ENCODE measurements at places on chromosomes 2 and 18.
A peak's percentile ranks its signal among the peaks of the same experiment; 100 is the strongest.

DNA sequence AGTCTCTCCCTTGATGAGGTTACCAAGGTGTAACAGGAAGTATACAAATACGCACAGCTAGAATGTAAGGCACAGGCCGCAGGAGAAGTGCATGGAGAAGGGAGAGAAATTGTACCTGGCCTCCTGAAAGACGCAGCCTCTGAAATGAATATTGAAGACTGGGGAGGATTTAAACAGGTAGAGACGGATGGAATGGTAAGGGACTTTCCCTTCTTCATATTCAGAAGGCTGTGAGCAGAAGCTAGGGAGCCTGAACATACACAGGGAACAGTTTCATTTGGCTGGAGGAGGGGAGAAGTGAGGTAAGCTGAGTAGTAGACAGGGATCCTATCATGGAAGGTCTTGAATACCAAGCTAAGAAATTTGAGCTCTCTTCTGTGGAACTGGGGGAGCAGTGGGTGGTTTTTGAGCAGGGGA is 112.7 kb downstream of the ANKRD44 start:
- no peak for DNase-seq

- no peak for DNase-seq
Observed at GRCh38 chr2:36394804-36395203, 39.2 kb downstream of the CRIM1 start.

GRCh38 chr18:75654851-75655751 is 227.6 kb upstream of the SMIM21 start:
- DNase-seq = no peak

DNA sequence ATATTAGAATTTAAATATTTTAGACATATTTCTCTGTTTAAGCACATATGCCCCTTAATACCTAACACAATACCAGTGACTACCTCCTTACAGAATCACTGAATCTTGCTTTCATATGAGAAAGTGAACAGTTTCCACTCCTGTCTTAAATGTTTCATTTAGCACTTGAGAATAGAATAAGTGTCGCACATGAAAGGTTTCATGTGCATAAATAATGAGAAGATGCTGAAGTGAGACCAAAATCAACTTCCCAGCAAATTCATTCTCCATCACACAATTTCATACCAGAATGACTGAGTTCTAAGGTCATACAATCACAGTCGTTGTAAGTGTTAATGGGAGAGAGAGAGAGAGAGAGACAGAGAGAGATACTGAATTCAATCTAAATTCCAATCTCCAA is 51.2 kb downstream of the ATIC start:
- DNase-seq = no peak

DNA sequence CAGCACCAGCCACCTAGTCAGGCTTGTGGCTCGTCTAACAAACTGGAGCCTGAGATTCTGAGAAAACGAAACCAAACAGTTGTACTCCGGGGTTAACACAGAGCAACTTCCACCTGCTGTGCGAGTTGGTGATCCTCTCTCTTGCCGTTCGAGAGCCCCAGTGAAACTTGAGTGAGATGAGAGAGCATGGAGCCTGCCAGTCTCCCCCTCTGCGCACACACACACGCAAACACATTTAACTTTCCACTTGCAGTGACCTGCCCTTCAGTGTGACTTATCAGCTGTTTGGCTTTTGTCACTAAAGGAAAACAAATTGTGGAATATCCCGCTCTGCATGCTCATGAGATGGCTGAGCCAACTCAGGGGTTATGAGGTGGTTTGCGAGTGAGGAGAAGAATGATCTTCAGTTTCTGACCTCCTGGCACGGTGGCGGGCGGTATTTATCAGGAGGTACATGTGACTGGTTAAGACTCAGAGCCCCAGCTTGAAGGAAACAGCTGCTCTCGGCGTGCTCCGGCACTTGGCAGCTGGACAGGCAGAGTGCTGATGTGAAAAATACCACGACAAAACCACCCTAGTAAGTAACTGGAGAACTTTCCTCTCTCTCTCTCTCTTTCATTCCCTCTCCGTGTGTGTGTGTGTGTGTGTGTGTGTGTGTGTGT is at the start of gene RASGRP3:
TSS of gene RASGRP3 (plus strand) at position 519 of the 662 bp plus-strand sequence. CDS start 38,488 bp downstream, outside the sequence.
- DNase-seq = peak; percentile 21

- no peak for DNase-seq
Observed at GRCh38 chr2:128236491-128237035, 82.1 kb downstream of the HS6ST1 start.

- DNase-seq = no peak
Observed at GRCh38 chr2:197248623-197249022, 62.0 kb downstream of the ANKRD44 start.

- DNase-seq = no peak
Observed at GRCh38 chr2:102784940-102785339, 23.1 kb downstream of the TMEM182 start.

- DNase-seq = no peak
Observed at GRCh38 chr2:103294420-103294819, 532.6 kb downstream of the TMEM182 start.

DNA sequence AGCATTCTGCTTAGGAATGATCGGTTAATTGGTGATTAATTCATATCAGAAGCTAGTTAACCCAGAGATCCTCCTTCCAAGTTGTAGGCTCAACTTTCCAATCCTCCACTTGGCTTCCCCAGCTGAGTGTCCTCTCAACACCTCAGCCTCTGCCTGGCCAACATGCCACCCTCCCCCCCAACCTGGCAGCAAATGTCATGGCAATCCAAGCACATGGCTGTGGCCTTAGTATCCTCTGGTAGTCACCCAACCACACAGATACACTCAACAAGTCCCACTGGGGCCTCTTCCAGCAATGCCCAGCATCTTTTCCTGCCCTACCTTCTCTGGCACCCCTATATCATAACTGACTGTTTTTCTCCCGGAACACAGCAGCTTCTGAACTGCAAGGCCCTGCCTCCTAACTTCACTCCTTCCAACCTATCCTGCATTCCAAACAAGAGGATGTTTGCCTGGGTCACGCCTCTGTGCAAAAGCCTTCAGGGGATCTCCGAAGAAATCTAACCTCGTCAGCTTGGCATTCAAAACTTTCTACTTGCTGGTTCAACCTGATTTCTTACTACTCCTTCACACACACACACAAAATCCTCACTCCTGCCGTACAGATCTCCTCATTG is 195.0 kb downstream of the CYP26B1 start:
- no peak for DNase-seq

DNA sequence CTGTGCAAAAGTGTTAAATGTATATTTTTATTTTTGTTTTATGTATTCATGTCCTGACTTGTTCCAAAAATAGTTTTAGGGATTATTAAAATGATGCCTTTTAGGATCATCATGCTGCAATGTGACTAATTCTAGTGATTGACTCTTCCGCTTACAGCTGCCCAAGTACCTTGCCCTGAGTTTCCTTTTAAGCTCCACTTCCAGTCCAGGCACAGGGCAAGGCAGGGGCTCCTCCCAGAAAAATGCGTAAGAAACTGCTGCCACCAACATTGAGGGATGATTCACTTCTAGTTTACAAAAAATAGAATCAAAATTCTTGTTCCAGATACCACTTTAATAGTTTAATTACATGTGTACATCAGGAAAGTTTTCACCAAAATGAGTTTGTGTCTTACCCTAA is 116.4 kb downstream of the IRS1 start:
- DNase-seq = no peak

DNA sequence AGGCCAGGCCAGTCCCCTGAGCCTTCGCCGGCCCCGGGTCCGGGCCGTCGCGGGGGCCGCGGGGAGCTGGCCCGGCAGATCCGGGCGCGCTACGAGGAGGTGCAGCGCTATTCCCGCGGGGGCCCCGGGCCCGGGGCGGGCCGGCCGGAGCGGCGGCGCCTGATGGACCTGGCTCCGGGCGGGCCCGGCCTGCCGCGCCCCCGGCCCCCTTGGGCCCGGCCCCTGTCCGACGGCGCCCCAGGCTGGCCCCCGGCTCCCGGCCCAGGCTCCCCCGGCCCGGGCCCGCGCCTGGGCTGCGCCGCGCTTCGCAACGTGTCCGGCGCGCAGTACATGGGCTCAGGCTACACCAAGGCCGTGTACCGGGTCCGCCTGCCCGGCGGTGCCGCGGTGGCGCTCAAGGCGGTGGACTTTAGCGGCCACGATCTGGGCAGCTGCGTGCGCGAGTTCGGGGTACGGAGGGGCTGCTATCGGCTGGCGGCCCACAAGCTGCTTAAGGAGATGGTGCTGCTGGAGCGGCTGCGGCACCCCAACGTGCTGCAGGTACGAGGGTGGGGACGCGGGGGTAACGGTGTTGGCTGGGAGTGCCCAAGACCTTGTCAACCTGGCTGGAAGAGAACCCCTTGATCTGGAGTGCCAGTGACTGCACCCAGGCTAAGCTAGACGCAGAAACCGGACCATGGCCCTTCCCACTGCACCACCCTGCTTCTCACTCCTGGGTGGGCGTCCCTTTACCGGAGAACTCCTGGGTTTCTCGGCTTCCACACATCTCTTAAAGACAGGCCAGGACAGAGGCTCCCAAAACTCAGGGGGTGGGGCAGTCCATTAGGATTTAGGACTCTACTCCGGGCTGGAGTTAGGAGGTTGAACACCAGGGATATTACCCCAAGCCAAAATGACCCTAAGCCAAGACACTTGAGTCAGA is 739 bp downstream of the PKDCC start:
- DNase-seq = no peak

GRCh38 chr2:186895451-186895850 is 46.5 kb upstream of the ZSWIM2 start:
- no peak for DNase-seq

DNA sequence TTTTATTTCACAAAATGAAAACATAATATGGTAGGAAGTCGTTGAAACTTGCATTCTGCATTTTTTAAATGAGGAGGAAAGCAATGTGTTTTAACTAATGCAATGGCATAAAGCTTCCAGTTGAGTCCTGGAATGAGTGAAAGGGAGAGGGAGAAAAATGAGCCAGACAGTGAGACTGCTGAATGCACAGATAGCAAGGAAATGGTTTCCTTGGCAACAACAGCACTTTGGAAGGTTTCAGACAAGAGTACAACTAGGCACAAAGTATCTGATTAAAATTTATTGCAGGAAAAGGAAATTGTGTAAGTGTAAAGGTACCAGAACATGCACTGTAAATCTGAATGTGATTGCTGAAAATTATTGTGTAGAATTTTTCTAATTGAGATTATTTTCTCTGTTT is 320.1 kb upstream of the KYNU start:
- no peak for DNase-seq

DNA sequence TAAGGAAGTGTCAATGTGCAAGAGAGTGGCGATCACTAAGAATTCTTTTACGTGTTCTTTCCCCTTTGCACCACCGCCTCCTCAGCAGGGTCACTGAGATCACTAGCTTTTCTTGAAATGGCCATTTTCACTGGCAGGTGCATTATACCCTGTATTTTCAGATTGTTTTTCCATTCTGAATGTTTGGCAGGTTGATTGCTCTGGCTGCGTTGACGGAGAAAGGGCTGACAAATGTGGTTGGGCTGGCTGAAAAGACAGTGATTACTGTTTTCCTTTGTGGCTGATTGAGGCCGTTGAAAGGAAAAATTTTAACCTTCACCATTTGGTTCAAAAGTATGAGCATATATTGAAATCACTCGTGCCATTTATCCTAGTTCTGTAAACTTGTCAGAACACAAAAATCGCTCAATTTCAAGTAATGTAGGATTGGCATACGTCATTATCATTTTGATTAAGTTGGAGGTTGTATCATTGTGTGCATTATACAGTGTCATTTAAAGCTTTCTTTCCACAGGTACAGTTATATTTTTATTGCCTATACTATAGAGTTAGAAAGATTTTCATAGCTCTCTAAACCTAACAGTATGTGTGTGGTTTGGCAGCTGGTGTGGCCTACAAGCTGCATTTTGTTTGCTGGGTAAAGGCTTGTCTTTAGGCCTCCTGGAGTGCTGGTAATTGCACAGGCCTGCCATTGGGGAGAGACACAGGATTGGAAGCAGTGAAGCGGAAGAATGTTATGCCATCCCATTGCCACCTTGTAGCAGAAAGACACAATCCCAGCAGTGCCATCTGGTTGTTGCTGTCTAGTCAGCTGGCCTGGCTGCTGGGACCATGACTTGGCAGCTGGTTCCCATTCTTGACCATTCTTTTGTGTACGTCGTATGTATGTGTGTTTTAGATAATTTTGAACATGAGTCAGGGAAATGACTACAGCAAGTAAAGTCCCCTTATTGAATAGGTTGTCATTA is 36.7 kb downstream of the DYNC1I2 start:
- DNase-seq = no peak
